ENCODE measurements at places on chromosomes 16 and 17.
A peak's percentile ranks its signal among the peaks of the same experiment; 100 is the strongest.

- DNase-seq, result no peak
Observed at GRCh38 chr17:73611630-73612029, 32.6 kb downstream of the SDK2 start.

DNA sequence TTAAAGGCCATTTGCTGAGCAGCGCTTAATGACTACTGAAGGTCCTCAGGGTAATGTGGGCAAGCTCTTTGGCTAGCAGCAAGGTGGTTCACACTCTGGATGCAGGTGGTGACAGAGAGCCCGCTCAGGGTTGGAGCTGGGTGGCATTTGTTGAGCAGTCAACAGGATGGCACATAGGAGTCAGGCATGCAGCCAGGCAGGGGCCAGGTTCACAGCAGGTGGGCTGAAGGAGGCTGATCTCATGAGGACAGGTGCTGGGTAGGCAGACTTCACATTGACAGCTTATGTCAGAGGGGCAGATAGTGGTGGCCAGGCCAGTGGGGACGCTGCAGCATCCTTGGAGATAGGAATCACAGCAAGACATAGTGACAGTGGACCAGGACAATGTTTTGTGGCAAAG, 4.5 kb downstream of the KRTAP3-1 start:
- no peak for DNase-seq

DNA sequence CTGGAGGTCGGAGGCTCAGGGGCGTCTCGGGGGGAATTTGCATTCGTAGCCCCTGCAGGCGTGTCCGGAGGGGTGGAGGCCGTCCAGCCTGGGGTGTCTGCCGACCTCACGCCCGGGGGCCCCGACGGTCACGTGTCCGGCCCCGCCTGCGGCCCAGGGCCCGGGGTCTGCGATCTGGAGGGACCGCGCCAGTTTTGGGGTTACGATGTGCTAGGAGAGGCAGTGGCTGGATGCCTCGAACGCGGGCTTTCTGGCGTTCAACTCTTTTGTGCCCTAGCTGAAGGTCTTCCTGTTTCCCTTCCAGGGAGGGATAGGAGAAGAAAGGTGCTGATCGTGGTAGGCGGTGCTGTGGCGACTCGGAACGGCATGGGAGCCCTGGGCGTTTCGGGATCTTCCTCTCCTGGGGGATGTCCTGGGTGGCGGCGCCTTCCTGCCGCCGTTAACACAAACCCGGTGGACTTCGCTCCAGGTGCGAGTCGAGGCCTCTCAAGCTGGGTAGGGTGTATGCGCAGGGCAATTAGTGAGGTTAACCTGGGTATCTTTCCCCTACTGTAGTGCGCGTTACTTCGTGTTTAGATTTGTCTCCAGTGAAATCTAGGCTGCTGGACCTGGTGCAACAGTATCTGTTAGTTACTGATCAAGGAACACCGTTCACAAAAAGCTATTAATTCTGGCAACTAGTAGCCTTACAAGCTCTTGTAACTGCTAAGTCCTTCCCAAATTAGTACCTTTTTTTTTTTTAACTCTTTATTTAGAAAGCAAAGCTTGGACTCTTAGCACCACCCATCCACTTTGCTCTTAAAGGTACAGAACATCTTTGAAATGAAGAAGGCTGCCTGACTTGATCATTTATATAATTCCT, 1.3 kb downstream of the AKAP1 start:
- DNase-seq, result peak; percentile 22

GRCh38 chr16:86491640-86492023, 18.7 kb upstream of the FOXF1 start:
- no peak for DNase-seq

DNA sequence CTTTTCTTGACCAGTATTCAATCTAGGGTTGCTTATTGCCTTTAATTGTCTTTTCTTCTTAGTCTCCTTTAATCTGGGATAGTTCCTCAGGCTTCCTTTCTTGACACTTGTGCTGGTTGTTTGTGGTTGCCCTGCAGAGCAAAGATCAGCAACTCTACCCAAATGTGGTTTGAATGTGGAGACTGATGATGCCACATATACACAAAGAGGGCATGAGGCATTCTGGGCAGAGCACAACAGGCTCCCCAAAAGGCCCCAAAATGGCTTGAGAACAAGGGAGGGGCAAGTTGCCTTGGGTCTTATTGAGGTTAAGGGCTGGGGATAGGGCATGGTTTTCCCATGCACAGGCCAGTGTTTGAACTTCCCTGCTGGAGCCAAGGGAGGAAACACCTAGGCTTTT, 29.8 kb upstream of the HOXB9 start:
- no peak for DNase-seq

DNA sequence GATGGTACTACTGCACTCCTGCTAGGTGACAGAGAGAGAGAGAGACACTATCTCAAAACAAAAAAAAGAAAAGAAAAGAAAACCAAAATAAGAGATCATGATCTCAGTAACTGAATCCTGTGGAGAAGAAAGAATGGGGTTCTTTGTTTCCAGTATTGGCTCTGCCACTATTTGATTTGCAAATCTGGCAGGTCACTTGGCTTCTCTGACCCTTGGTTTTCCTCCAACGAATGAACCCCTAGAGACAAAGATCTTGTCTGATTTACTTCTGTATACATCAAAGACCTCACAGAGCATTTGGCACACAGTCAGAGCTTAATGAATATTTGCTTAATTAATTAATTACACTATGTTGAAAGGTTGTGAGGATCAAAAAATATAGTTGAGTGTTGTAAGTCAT, 47.9 kb upstream of the NLK start:
- DNase-seq, result no peak

DNA sequence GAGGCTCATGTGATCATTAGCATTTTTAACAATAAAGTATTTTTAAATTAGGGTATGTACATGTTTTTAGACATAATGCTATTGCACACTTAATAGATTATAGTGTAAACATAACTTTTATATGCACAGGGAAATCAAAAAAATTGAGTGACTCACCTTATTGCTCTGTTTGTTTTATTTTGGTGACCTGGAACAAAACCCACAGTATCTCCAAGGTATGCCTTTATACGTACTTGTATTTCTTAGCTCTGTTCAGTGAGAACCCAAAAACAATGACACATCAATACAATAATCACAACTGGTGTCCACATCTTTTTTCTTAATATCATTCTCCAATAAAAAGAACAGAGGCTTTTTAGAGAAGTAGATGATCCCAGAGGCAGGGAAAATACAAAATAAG, 112.2 kb downstream of the CYB561 start:
- no peak for DNase-seq

DNA sequence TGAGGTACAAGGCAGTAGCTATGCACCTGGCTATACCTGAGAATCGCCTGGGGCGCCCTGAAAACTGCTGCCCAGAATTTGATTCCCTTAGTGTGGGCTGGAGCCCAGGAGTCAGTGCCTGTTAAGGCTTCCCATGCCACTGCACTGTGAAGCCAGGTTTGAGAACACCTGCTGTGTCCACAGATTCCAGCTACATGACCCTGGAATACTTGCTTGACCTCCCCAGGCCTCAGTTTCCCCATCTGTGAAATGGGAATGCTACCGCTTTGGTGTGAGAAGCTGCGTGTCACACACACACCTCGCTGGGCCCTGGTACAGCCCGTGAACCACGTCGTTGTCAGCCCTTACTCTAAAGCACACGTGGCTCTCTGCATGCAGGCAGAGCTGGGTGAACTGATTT, 271.0 kb downstream of the C16orf95 start:
- no peak for DNase-seq

DNA sequence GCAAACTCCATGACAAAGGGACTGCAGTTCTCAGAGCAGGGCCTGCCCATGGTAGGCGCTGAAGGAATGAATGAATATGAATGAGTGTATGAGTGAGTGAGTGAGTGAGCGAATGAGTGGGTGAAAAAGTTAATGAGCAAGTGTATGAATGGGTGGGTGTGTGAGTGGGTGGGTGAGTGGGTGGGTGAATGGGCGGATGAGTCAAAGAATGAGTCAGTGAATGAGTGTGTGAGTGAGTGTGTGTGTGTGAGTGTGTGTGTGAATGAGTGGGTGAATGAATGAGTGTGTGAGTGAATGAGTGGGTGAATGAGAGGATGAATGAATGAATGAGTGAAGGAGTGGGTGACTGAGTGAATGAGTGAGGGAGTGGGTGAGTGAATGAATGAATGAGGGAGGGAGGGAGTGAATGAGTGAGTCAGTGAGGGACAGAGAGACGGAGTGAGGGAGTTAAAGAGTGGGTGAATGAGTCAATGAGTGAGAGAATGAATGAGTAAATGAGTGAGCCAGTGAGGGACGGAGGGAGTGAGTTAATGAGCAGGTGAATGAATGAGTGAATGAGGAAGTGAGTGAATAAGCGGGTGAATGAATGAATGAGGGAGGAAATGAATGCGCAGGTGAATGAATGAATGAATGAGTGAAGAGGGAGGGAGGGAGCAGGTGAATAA, 11.1 kb upstream of the CHMP6 start:
- DNase-seq, result peak; percentile 40

GRCh38 chr16:14146445-14146844, 75.3 kb downstream of the MRTFB start:
- DNase-seq, result no peak

DNA sequence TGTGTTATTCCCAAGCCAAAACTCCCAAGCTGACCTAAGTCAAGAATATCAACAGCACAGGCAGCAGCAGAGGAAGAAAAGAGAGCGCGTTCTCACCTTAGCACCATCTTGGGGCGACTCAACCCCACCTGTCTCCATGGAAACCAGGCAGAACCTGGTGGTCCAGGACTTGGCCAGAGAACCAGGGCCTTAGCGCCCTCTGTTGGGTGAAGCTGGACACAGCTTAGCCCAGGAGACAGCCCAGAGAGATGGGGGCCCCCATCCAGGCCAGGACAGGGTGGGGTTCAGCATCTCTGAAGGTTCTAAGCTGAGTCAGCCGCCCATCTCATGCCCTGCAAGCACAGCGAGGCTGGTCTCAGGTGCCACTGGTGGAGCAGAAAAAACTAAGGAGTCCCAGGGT, 60.1 kb upstream of the TMEM132E start:
- no peak for DNase-seq

DNA sequence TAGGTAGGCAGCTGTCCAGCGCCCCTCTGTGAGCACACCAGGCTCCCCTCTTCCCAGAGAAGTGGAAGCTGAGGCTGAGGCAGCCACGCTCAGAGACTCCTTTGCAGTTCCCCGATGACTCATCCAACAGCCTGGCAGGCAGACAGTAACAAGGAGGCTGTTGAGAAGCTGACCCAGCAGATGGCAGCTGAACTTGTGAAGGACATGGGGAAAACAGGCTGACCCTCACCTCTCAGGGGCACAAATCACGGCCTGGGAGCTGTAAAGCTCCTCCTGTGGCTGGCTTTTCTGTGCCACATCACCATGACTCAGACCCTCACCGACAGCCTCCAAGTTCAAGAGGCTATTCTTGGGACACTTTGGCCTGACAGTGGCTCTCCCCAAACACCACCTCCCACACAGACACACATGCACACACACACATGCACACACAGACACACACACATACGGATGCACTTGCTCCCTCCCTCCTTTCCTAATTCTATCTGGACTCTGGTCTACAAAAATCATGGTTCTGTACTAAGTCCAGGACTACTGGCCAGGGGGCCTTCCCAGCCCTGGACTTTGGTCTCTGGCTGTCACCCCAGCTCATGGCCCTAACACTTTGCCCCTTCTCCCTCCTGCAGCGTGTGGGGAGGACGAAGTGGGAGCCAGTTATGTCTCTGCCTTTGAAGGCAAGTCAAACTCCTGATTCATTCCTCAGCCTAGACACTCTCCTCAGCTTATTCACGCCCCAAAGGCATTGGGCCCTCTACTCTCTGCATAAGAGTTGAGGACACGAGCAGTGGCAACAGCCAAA, 23.2 kb downstream of the MAP3K14 start:
- no peak for DNase-seq

Data from stimulated activated CD4-positive, alpha-beta T cell treated with anti-CD3 and anti-CD28 coated beads, Interleukin-4, amount 100 ng/mL, for 1 hour (primary cell).